Fibroblast of lung (primary cell): ENCODE measurements at places on chromosomes 4 and X. TPM values are rescaled to one million over a fixed set of nuclear protein-coding genes. Genes with fewer than 3 reads are reported as not detected.

Gene CT45A3
- total RNA-seq = not detected in 2 replicates

Gene CLDN24
- not detected in 2 replicates for total RNA-seq

Gene MAGEA1
- not detected in 2 replicates for total RNA-seq

DNA sequence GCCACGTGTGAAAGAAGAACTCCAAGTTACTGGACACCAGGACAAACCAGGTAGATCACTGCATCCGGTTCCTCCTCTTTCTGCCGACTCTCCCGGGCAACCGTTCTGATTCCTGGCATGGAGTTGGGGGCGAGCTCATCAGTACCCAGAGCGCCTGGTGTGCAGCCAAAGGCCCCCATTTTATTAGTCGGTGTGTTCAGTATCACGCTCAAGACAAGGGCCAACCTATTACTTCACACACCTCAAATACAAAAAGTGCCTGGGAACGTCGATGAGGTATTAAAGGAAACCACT, 2.8 kb upstream of the CTBP1 start:
- no peak for DNase-seq

DNA sequence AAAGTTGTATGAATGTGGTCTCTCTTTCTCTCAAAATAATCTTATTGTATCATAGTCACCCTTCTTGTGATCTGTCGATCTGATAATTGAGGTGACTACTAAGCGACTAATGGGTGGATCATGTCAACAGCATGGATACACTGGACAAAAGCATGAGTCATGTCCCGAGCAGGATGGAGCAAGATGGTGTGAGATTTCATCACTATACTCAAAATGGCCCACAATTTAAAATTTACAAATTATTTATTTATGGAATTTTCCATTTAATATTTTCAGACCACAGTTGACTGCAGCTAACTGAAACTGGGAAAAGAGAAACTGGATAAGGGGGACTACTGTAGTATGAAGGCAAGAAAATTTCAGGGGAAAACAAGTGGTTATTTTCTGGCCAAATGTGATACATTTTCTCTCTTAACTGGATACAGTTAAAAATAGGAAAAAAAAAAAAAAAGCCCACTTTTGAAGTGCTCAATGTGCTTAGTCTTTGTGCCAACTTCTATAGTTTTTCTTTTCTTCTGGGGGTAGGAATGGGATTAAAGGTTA, 25.3 kb downstream of the FAM241A start:
- peak; percentile 73 for DNase-seq

DNA sequence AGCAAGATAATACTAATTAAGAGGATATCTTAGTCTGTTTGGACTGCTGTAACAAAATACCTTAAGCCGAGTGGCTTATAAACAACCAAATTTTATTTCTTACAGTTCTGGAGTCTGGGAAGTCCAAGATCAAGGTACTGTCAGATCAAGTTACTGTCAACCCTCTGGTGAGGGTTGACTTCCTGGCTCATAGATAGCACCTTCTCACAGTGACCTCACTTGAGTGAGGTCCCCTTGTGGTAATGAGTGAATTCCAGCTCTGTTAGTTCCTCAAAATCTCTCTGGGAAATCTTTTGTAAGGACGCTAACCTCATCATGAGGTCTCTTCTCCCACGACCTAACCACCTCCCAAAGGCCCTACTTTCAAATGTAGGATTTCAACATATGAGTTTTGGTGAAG, 36.9 kb upstream of the ADGRA3 start:
- DNase-seq = peak; percentile 11

GRCh38 chr4:152581536-152582160, 45.8 kb upstream of the FBXW7 start:
- no peak for DNase-seq

DNA sequence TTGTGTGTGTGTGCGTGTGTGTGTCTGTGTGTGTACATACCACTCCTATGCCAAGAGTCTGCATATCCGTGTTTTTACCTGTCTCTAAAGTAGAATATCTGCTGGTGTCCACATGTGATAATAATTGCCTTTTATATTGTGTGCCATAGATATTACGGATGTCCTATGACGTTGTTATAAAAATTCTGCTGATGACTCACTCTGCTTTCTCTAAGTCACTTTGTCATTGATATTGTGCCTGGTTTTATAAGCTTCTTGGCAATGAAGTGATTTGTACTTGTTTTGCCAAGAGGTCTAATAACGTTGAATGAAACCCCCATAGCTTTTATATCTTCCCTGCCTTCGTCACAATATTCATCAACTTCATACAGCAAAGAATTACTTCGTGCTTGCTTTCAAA, 102.6 kb upstream of the C1GALT1C1 start:
- no peak for DNase-seq

GRCh38 chrX:107008034-107008433, 8.0 kb upstream of the MORC4 start:
- no peak for DNase-seq

GRCh38 chrX:134664202-134664601, 5.9 kb upstream of the PLAC1 start:
- DNase-seq = no peak
